Chondrocyte (in vitro differentiated cells): ENCODE measurements at places on chromosomes 13 and 19. TPM values are rescaled to one million over a fixed set of nuclear protein-coding genes. Genes with fewer than 3 reads are reported as not detected.

GRCh38 chr19:7280940-7281666 lies 13.1 kb downstream of the INSR start:
- no peak for DNase-seq

DNA sequence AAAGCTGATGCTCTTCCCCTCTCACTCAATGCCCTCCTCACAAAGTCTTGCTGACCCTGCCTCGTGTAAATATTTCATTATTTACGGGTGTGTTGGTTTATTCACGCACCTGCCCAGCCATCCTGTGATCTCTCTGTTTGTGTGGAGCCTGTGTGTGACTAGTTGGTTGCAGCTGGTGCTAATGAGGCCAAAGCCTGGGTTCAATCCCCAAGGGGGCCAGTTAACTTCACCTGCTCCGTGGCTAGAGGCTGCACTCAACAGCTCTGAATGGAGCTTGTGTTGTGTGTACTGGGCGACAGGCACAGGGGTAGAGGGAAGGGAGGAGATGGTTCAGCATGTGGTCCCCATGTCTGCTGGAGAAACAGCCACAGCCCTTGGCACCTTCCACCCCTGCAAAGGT lies 109.5 kb downstream of the DNAJC15 start:
- no peak for DNase-seq

DNA sequence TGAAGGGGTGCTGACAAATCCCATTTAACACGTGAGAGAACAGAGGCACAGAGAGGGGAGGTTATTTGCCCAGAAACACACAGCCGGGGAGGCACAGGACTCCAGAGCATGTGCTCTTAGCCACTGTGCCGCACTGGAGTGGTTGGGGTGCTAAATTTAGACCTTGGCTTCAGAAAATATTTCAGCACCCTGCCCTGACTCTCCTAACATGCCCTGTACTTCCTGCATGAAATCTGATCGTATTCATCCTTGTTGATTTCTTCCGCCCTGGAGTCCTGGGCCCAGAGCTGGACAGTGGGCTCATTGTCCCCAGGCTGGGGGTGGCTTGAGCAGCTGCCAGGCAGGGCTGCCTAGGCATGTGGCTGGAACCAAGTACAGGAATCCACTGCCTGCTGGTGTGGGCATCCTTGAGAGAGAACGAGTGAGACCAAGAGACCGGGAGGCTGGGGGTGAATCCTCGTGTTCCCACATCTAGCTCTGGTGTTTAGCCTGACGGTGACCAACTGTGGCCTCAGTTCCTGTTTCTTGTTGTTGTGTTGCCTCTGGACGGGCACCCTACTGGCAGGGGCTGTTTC lies 5.3 kb downstream of the SLC27A1 start:
- no peak for DNase-seq

- no peak for DNase-seq
Observed at GRCh38 chr19:48113190-48113917, 2.7 kb upstream of the PLA2G4C start.

GRCh38 chr19:6271721-6272410 lies 7.9 kb downstream of the MLLT1 start:
- no peak for DNase-seq

DNA sequence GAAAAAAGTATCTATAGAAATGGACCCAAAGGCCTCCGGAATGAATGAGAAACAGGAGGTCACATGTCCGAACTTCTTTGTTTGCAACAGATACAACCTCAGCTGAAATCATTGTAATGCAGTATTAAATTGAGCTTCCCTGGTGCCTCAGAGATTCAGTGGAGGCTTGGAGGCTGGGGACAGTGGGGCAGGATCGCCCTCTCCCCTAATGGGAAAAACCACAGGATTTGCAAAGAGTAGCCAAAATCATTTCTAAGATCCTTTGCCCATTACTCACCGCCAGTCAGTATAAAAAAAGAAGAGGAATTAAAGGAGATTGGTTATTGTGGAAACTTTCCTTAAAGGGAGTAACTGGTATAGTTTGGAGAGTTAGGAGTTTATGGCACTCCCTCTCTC lies 30.4 kb upstream of the IRS2 start:
- no peak for DNase-seq

DNA sequence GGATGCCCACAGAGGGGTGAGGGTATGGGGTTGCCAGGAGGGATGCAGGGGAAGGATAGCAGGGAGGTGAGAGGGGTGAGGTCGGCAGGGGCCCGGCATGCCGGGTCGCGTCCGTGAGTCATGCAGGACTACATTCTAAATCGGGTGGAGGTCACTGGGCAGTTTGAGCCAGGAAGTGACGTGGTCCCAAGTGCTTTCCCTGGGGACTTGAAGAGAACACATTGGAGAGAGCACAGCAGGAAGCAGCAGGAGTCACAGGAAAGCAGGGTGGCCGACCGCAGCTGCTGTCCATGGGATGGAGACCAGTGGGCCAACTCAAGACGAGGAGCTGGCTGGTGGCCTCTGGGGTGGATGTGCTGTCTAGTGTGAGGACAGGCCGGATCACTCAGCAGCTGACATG lies 92.0 kb upstream of the WASF3 start:
- DNase-seq, result no peak

- no peak for DNase-seq
Observed at GRCh38 chr19:8004723-8005513, 523 bp downstream of the ELAVL1 start.

DNA sequence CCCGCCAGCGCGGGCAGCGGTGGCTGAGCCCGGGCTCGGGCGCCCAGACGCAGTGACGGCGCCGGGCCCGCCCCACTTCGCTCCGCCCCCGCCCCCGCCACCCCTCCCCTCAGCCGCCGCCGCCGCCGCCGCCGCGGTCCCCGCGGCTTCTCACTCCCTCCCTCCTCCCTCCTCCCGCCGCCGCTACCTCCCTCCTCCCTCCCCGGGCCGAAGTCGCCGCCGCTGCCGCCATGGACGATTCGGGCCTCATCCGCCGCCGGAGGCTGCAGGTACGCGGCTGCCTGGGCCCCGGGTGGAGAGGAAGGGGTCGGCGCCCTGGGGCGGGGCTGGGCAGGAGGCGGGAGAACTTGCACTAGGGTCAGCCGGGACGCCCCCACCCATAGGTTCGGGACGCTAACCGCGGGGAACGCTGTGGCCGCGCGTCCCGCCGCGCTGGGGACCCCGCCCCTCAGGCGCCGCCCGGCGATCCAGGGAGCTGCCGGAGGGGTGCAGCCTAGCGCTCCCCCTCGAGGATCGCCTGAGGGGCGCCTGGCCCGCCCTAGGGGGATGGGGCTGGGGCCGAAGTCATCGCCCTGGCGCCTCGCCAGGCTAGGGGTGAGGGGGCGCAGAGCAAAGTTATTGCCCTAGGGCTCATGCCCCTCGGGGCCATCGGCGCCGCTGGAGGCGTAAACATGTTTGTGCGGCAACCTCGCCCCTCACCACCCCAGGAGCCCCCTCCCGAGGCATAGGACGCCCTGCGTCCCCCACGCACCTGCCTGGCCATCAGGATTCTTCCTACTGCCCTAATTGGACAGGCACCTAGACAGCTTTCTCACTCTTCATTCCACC lies 427 bp downstream of the RTBDN start:
- DNase-seq, result no peak

DNA sequence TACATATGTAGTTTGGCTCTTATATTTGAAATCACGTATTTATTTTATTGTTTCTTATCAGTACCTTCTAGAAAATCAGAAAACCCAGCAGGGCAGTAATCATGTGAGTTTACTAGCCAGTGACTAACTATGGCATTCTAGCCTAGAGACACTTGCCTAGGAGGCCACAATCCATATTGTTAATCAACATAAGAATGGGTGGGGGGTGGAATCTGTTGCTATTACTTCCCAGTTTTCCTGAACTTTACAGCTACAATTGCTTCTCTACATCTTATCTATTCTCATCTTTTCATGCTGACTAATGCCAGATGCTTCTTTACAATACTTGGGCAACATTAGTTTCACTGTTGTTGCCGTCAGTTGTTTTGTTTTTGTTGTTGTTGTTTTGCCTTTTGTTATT lies 18.7 kb upstream of the ATXN8OS start:
- no peak for DNase-seq

- no peak for DNase-seq
Observed at GRCh38 chr13:95019886-95020285, 281.4 kb downstream of the ABCC4 start.

- DNase-seq, result no peak
Observed at GRCh38 chr19:46766569-46767317, 20.5 kb upstream of the STRN4 start.

DNA sequence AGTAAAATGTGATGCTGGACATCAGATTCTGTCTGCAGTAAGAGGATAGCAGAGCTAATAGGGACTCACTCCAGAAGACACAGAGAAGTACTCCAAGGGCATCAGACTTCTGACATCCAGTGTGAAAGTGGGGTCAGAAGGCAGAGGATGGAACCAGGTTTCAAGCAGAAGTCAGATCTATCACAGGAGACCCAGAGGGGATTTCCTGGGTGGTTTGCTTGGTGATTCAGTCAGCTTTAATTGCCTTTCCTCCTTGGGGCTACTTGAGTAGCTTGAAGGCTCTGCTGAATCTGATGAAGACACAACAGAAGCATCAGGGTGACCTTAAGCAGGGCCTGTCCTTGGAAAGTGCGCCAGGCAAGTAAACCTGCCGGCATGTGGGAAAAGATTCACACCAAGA lies 300.6 kb downstream of the COG6 start:
- no peak for DNase-seq

GRCh38 chr13:24116131-24116530 lies 44.4 kb upstream of the SPATA13 start:
- DNase-seq, result no peak

- no peak for DNase-seq
Observed at GRCh38 chr13:25501231-25501630, 129.5 kb downstream of the ATP8A2 start.

DNA sequence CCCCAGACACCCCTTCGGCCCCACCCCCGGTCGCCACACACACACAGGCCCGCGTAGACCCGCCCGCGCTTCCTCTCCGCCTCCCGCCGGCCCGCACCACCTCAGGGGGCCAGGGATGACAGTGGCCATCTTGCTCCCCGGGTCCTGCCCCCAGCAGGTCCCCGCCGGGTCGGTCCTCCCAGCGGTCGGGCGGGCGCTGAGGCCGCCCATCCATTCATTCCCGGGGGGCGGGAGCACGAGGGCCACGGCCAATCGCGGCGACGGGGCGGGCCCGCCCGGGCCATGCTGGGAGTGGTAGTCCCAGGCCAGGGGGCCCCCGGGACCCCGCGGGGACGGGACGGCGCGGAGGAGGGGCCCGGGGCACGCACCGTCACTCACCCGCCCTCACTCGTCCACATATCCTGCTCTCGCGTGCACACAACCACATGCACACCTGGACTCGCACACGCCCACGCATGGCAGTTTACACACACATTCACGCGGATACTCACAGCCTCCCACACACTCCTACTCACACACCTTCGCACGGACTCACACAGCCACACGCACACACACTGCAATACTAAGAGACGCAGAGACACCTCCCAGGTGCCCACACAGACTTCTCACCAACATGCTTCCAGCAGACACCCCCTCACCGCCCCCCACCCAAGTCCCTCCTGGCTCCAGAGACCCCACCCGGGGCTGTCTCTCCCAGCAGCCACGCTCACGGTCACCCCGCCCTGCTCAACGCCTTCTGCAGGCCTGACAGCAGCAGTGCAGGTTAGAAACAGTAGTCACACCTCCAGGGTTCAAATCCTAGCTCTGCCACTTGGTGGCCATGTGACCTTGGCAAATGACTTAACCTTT lies at the start of gene DPF1:
Gene DPF1 (minus strand): TSS at position 209 of the 849 bp plus-strand sequence. CDS start 80 bp downstream, at position 129.
- no peak for DNase-seq

DNA sequence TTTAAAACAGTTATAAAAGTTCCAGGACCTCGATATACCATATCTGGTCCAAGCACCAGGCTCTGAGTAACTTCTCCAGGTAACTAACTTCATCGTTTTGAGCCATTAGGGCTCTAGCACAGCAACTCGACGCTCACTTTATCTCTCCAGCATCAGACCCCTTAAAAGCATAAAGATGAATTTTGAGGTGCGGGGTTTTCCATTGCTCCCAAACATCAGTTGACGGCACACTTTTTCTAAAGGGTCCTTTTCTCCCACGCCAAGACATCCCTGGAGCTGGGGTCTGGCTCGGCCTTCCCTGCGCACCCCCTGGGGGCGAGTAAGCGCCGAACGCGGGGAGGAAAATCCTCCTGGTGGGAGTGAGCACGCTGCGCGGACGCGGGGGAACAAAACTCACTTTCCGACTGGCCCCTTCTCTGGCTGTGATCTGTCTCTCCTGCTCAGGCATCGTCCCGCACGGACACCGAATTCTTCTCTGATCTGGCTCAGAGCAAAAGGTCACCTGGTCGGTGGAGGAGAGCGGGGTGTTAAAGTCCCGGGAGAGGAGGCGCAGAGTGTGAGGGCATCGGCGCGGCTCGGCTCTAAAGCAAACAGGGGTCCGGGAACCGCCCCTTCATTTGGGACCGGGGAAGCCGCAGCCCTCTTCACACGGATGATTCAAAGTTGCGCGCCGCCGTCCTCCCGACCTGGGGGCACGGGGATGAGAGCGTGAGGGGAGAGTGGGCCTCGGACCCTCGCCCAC lies at the start of gene ATP7B:
Gene ATP7B (minus strand): TSS at position 561 of the 742 bp plus-strand sequence. CDS start 113 bp downstream, at position 448.
- no peak for DNase-seq

DNA sequence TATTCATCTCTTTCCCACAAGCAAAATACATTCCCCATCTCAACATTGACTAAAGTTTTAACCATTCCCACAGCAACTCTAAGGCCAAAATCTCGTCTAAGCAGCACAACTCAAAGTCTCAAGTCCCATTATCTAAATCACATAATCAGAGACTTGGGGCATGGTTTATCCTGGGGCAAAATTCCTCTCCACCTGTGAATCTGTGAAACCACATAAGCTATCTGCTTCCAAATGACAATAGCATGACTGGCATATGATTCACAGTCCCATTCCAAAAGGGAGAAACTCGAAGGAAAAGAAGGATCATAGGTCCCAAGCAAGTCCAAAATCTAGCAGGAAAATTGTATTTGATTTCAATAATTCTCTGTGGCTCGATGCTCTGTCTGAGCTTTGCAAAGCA lies 73.0 kb downstream of the ANKRD10 start:
- no peak for DNase-seq

GRCh38 chr19:40605216-40605971 lies 4.2 kb downstream of the LTBP4 start:
- DNase-seq, result no peak

- no peak for DNase-seq
Observed at GRCh38 chr13:97124915-97125809, 97.0 kb upstream of the MBNL2 start.

Gene KLHL1
- total RNA-seq, result not detected in 3 replicates

Gene SYT5
- 0.80 TPM in 1 of 3 replicates, not detected in the others for total RNA-seq

Gene C2CD4C
- 1.1 to 1.4 TPM (median 1.4 TPM) in 3 replicates for total RNA-seq

Gene GPR4
- total RNA-seq, result not detected in 3 replicates

Gene CGB5
- total RNA-seq, result 1.6 TPM in 1 of 3 replicates, not detected in the others

Gene PVR
- 44.4 to 93.2 TPM (median 89.7 TPM) in 3 replicates for total RNA-seq

Gene APOC1
- total RNA-seq, result 2.2 to 6.9 TPM in 2 of 3 replicates, not detected in the other

Gene ZSCAN4
- not detected in 3 replicates for total RNA-seq

Gene MTMR6
- total RNA-seq, result 19.8 to 20.8 TPM (median 20.7 TPM) in 3 replicates

Gene ZNF784
- 6.1 to 7.9 TPM (median 6.4 TPM) in 3 replicates for total RNA-seq

Gene LYPD3
- total RNA-seq, result 0.39 to 1.0 TPM (median 0.59 TPM) in 3 replicates

Gene FAM174C
- 32.7 to 41.3 TPM (median 36.1 TPM) in 3 replicates for total RNA-seq

Gene CYP2S1
- total RNA-seq, result not detected in 3 replicates
